ENCODE measurements at places on chromosomes 4 and X.
A peak's percentile ranks its signal among the peaks of the same experiment; 100 is the strongest.

DNA sequence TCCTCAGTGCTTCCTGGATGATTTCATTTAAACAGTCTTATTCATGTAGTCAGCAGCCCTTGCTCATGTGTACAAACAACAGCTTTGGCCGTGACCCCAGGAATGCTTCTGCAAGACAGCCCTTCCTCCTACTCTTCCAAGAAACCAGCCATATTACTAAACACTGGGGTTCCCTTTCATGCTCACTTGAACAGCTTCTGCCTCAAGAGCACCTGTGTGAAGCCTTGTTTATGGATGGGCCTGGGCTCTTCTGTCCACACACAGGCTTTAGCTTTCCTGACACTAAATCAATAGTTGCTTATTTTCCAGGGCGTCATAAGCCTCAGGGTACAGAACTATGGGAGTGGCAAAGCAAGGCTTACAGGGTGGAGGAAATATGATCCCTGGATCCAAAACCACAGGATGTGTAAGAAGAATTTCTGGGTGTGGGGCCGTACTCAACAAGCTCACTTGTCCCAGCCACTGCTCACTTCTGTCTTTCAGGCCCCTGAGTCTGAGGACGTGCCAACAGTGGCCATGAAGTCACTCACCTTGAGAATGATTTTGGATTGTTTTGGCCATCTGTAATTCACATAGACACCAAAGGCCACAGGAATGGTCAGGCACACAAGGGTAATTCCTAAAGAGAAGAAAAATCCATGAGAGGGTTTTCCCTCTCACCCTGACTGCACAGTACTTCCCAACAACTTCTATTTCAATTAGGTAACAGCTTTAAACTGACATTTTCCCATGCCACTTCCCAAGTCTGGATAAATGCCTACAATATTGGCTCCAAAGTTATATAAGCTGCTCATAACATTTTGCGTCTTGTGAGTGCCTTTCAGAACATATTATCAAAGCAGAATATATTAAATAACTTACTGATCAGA lies 17.7 kb downstream of the SLC10A6 start:
- DNase-seq: no peak

DNA sequence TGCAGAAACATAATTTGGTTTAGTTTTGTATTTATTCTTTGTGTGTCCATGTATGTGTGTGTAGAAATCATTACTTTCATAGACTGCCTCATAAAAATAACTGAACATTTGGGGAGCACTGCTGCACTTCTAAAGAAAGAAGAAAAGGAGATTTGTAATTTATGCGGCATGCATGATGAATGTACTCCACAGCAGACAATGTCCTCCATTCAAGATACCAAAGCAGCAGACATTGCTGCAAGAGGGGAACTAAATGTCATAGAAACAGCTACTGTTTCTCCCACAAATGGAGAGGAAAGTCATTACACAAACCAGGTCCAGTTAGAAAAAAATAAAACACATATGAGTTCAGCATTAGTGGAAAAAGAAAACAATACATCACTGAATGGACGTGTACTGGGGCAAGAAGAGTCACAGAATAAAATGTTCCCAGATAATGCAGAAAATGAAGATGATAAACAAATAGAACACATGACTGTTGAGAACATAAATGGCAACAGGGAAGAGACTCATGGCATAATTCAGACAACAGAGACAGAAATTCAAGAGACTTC lies 2.6 kb downstream of the DTHD1 start:
- no peak for DNase-seq

GRCh38 chrX:67570839-67571238 lies 27.0 kb downstream of the AR start:
- no peak for DNase-seq

DNA sequence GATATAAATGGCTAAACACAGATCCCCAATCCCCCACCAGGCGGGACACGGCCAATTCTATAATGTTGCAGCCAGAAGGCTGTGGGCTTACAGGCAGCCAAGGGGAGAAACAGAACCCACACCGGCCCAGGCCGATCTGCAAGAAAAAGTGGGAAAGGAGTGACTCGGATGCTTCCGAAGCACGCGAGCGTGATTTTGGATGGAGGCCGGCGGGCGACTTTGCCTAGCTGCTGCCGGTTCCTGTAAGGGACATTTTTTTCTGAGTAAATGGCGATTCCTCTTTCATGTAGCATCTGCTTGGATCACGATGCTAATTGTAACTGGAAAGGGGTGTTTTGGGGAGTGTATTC lies 470.2 kb downstream of the PCDH19 start:
- DNase-seq: no peak

- DNase-seq: no peak
Measured at GRCh38 chrX:134025986-134026545, 40.7 kb upstream of the GPC3 start.

GRCh38 chr4:63393544-63393943 lies 1015.7 kb downstream of the TECRL start:
- DNase-seq: no peak

DNA sequence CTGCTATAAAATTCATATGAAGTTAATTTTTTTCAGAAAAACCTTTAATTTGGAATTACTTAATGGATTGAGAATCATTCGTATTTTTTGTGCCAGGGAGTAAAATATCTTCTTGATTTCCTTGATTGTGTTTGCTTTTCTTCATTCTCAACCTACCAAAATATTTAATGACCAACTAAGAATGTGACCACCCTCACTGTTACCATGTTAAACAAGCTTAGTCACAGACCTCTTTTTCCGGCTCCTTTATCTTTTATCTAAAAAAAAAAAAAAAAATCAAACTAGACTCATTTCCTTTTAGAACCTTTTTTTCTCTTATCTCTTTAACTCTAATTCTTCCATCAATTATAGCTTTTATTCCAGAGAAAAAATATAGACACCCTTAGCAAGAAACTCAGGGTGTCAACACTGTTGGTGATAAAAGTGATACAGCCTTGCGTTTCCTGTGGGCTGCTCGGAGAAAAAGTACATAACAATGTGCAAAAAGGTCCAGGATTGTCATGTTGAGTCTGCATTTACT lies 20.6 kb upstream of the HPGDS start:
- DNase-seq: no peak

DNA sequence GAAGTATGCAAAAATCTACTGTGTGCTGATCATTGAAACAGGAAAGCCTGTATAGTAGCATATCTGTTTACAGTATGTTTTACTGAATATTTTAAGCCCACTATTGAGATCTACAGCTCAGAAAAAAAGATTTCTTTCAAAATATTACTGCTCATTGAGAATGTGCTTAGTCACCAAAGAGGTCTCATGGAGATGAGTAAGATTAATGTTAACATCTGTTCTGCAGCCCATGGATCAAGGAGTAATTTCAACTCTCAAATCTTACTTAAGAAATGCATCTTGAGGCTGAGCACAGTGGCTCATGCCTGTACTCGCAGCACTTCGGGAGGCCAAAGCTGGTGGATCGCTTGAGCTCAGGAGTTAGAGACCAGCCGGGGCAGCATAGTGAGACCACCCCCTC lies 3.3 kb downstream of the RNF4 start:
- no peak for DNase-seq

DNA sequence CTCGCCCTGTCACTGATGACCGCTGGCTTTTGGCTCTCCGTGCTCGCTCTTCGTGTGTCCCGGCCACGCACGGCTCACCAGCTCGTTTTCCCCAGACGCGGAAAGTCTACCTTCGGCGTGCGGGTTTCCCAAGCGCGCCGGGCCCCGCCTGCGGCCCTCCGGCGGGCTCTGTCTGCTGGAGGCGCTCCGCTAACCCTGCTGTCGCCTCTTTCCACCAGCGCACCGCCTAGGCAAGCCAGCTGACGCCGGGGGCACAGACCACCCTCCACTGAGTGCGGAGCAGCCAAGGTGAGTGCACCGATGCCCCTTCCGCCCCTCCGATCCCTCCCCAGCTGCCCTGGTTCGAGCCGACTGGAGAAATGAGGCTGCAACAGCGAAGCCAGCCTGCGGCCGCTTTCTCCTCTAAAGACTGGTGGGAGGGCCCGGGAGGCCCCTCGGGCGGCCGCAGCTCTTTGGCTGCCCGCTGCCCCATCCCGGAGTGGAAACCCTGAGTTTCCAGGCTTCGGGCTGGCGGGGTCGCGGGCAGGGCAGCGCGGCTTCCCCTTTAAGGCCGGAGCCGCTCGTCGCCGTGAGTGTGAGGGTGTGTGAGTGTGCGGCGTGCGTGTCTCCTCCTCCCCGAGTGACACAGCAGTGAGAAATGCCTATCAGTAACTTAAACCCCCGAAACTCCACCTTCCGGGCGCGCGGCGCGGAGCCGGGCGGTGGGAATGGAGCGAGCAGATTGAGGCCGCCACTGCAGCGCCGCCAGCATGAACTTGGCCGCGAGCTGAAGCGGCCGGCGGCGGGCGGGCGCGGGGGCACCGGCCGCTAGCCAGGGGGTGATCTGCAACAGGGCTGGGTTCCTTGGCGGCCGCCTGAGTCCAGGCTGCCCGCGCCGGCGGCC lies at the start of gene MAMLD1:
TSS of gene MAMLD1 (plus strand) at position 719 of the 883 bp plus-strand sequence. CDS start 82,200 bp downstream, outside the sequence.
- peak; percentile 64 for DNase-seq

DNA sequence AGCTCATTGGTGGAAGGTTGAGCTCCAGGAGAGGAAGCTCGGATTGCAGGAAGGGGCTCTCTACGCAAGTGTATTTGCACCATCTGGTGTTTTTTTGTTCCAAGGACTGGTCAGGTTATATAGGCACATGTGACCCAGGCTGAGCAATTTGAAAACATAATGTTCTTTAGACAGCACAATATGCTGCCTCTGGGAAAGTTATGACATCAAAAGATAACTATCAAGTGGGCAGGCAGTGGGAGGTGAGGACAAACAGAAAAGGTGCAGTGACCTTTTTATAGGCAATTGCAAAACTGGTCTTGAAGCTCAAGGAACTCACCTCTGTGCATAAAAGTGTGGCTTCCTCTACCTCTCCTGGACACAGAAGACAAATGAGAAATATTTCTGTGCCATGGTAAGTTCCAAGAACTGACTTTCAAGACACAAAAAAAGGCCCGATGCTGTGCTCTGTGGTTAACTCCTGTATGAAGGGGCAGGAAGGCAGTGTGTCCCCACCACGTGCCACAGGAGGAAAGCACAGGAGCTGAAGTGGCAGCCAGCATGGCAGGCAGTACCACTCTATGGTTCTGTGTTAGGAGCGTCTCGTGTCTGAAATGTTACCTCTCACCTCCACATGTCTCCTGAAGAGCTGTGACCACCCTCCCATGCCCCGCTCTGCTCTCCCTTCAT lies 128.6 kb downstream of the SHROOM3 start:
- no peak for DNase-seq

DNA sequence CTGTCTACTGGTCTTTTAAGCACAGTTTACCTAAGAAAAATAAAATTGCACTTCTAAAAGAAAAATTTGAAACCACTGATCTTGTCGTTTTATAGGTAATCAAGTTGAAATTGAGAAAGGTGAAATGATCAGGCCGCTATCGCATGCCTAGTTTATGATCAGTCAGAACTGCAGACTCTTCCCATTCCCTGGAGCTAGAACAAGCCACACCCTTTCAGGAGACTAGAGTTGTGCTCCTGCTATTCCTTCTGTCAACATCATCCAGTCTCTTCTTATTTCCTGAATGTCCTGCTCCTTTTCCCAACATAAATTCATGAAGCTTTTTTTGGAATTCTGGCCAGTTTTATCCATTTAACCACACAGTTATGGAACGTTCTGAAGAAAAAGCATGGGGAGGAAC lies 135.1 kb downstream of the SLC7A11 start:
- DNase-seq: no peak

DNA sequence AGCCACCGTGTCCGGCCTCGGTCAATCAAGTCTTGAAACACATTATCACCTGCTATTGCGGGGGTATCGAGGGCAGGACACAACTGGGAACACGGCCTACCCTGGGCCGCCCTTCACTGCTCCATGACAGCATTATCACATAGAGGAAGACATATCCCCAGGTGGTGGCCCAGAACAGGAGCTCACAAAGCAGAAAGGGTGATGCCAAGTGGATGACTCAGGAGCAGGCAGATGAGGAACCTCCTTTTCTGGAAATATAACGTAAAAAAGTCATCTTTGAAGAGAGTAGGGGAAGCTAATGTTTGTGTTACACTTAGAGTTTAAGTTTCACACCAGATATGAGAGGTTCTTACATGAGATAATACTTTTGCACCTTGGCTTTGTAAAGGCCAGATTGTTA lies 5.3 kb upstream of the SUPT20HL1 start:
- no peak for DNase-seq

DNA sequence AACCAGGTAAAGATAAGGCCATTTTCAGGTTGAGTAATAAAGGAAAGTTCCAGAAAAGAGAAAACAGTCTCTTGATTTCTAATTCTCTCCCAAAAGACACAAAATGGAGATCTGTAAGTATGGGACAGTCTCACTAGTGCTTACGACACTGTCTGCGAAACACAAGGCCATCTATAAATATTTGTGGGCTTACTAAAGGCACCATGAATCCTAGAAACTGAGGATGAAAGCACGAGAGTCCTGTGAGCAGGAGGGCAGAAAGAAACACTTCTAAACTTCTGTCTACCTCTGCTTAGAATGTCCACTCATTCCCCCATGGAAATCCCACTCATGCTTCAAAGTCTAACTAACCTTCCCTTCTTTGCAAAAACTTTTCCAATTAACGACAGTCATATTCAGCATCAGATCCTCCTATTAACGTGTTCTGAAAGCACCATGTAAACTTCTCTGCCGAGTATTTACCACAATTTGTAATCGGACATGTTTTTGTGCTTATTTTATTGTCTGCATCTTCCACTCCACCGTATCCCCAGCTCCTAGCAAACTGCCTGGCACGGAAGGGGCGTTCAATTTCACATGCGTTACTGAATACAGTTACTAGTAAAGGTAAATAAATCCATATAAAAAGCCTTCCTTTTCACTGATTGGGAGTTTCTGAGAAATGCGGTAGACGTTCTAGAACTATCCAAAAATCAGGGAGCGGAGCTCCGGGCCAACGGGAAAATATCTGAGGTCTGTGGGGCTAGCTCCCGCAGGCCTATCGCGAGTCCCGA lies 665 bp downstream of the PSMD10 start:
- no peak for DNase-seq

GRCh38 chrX:152821145-152821765 lies 9.3 kb downstream of the CETN2 start:
- no peak for DNase-seq

GRCh38 chr4:181157647-181158046 lies 1085.6 kb upstream of the TENM3 start:
- DNase-seq: no peak

DNA sequence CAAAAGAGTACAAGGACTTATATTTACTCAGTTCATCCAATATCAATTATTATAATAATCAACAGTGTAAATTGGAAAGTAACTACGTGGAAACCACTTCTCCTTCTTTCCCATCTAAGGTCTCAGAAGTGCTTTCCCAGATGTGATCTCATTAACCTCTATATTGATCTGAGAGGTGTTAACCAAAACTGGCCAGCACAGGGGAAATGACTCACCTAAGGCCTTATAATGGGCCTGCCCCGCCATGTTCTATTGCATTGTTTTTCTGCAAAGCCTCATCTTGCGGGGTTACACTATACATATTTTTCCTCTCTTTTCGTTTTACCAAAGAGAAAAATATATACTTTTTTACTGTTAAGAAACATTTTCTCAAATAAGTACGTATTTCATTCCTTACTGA lies 20.5 kb downstream of the RAB40A start:
- DNase-seq: no peak

GRCh38 chr4:147844781-147845180 lies 112.9 kb downstream of the ARHGAP10 start:
- DNase-seq: no peak

- DNase-seq: no peak
Measured at GRCh38 chr4:181677621-181678020, 565.6 kb upstream of the TENM3 start.

- no peak for DNase-seq
Measured at GRCh38 chrX:925094-925493, 287.4 kb downstream of the CRLF2 start.

GRCh38 chrX:10086676-10087075 lies 70.1 kb upstream of the CLCN4 start:
- DNase-seq: no peak

GRCh38 chr4:57103051-57103450 lies 7.1 kb downstream of the IGFBP7 start:
- DNase-seq: no peak
